Esophagus mucosa (tissue), 1 donor: ENCODE measurements at places on chromosomes 12 and 14. TPM values are rescaled to one million over a fixed set of nuclear protein-coding genes. Genes with fewer than 3 reads are reported as not detected.

The KRT73 gene
- not detected for total RNA-seq

The ANKRD33 gene
- not detected for total RNA-seq

The NUBPL gene
- 6.8 TPM for total RNA-seq

The CISTR gene
- total RNA-seq, result not detected

The FGD6 gene
- total RNA-seq, result 10.8 TPM

The OTX2 gene
- not detected for total RNA-seq

The ANO4 gene
- not detected for total RNA-seq

The FZD10 gene
- total RNA-seq, result 13.7 TPM

The MANSC4 gene
- total RNA-seq, result not detected

The TSPAN19 gene
- not detected for total RNA-seq

The REM2 gene
- total RNA-seq, result 0.32 TPM

The ZFHX2 gene
- total RNA-seq, result 0.44 TPM

The RIPK3 gene
- total RNA-seq, result 10.5 TPM

The C12orf56 gene
- 3.3 TPM for total RNA-seq

The OR4N5 gene
- not detected for total RNA-seq

The MGST1 gene
- 145 TPM for total RNA-seq

The KRT7 gene
- 113 TPM for total RNA-seq

The ESPL1 gene
- 33.8 TPM for total RNA-seq

The PELI2 gene
- total RNA-seq, result 1.8 TPM

The TEX22 gene
- 2.0 TPM for total RNA-seq

The CCDC38 gene
- not detected for total RNA-seq

The VPS29 gene
- total RNA-seq, result 99.6 TPM

The RFX4 gene
- total RNA-seq, result not detected

The C3AR1 gene
- total RNA-seq, result 0.76 TPM

The KRT6C gene
- total RNA-seq, result 2,886 TPM

The ZDHHC22 gene
- not detected for total RNA-seq

The BICDL1 gene
- 32.6 TPM for total RNA-seq

The FOXN4 gene
- not detected for total RNA-seq
